ENCODE measurements at places on chromosomes 12 and 14.

- no peak for DNase-seq
Measured at GRCh38 chr12:113057565-113058485, 1.3 kb downstream of the DTX1 start.

DNA sequence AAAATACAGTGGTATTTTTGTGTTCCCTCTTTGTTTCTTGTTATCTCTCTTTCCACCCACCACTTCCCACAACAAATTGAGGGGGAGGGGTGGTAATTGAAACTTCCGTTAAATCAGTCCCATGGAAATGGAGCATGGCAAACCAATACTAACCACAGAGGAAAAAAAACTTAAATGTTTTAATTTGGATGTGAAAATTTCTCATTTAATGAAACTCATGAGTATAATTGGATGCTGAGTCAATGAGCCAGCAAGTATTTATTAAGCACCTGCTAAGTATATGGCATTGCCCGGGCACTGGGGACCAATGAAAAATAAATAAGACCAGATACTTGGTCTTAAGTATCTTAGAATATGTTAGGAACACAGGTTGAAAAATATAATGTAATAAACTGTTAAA is 147.5 kb downstream of the KCNH5 start:
- no peak for DNase-seq

GRCh38 chr12:113090740-113091139 is 34.2 kb downstream of the DTX1 start:
- no peak for DNase-seq

DNA sequence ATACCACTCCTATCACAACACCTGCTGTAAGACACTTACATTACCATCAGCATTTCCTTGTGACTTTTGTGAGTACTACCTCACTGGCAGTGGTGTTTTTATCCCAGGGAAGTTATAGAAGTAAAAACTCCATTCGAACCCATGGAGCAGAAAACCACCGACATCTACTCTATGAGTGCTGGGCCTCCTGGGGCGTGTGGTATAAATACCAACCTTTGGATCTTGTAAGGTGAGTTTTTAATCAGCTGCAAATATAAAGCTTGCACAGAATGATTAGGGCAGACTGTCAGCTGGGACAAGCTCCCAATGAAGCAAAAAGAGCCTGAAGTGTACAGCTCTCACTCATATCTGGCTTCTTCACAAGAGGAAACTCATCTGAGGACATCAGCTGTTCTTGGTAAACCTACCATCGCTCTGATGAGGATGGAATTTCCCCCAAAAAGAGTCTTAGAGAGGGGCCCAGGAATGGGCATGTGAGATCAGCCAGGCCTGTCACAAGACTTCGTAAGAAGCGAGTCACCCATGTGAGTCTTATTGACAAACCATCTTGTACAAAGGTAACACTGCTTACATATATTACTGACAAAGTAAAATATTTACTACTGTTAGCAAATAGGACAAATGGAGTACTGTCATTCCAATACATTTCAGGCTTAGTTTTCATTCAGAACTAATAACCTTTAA is 170.0 kb downstream of the SLC5A8 start:
- DNase-seq, result no peak

- no peak for DNase-seq
Measured at GRCh38 chr12:40738856-40739255, 46.6 kb downstream of the CNTN1 start.

DNA sequence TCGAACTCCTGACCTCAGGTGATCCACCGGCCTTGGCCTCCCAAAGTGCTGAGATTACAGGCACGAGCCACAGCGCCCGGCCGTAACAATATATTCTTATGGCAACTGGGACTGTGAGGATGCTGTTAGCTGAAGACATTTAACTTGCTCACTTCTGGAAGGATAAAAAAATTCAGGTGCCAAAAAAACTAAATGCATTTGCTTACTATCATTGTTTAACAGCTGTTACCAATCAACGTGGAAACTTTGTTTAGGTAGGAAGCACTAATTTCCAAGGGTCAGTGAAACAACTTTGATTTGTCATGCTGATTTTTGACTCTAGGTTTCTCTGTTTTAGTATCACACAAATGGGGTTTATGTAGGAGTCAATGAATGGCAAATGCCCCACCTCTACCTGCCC is 297.3 kb downstream of the ERC1 start:
- no peak for DNase-seq

DNA sequence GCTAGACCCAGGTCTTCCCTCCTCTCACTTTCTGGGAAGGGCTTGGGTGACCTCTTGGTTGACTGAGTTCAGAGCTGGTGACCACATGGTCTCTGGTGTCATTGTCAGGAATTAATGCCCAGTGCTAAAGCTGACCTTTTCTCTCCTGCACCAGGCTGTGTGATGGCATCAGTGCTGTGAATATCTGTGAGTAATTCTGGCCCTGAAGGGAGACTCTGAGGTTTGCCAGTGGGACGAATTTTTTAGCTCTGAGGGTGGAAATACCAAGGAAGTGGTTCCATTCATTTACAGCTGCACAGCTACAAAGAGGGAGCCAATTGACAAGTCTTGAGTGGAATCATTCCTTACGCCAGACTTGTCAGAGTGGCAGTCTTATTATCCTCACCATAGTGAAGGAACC is 6.2 kb upstream of the KRT86 start:
- no peak for DNase-seq

GRCh38 chr12:81797100-81797499 is 38.0 kb upstream of the PPFIA2 start:
- DNase-seq, result peak; percentile 19

GRCh38 chr12:25835385-25835784 is 123.1 kb upstream of the RASSF8 start:
- no peak for DNase-seq

DNA sequence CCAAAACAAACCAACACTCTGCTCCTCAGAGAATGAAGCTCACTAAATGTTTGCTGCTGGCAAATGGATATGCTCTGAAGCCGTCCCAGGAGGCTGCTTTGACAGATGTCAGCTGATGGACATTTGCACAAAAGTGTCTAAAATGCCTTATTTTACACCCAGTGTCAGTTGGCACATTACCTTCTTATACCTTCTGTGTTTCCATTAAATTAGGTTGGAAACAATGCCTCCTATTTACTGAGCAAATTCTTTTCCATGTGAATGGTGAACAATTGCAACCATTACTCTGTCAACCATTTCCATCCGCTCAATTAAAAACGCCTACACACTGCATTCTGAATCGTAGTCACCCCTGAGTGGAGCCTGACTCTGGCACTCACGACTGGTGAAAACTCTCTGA is 1679.9 kb upstream of the FLRT2 start:
- no peak for DNase-seq

GRCh38 chr12:69442894-69443293 is 27.3 kb upstream of the FRS2 start:
- no peak for DNase-seq

DNA sequence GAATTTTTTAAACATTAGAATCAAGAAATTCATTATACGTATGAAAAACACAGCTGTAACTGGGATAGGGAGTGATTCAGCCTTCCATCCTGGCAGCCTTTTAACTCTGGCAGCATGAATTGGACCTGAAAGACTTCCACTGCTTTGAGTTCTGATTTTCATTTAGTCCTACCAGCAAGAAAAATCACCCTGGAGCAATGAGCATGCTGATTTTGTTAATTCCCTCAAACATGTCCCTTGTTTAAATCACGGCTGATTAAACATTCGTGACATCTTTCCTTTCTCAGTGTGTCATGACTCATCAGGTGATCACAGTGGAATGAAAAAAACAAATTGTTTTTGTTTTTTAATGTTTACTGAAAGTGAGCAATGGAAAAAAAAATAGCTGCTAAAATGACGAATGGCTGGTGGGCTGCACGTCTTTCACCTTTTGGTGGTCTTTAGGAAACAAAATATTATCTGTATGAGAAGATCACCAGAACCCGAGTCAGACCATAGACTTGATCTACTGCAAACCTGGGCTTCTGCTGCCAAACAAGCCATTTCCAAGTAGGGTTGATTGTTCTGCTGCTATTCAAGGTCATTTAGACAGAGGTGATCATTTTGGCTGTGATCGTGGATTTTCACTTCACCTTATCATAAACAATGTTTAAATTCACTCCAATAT is 67.0 kb upstream of the CAND1 start:
- DNase-seq, result no peak

DNA sequence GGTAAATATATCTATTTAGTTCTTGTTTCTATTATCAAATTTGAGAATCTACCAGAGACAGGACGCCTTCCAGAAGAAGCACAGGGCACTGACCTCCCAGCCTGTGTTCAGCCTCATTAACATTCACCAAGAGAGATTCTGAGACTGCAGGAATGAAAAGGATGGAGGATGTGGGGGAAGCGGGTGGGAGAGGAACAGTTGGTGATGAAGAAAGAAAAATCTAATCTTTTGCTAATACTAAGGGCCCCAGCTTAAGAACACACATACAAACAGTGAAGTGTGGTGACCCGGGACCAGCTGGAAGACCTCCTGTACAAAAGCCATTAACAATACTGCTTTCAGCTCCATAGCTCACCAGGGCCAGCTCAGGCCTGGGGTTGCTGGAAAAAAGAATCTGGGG is 160.5 kb downstream of the NUAK1 start:
- no peak for DNase-seq

DNA sequence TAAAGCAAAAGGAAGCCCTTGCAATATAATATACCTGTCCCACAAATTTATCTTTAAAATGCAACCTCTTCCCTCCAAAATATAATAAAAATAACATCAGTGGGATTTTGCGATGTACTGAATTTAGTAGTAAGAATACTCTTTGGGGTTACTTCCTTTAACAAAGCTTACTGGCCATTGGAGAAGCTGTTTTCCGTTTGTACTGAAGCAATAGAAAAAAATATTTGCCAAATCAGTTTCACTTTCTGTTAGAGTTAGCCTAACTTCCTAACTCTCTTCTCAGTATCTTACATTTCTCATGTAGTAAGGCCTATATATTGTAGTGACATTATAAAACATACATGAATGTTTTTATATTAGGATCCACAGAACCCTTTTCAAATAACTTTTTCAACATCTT is 3.7 kb downstream of the MAX start:
- no peak for DNase-seq

GRCh38 chr12:123903301-123904065 is 69.1 kb downstream of the CCDC92 start:
- no peak for DNase-seq

- DNase-seq, result no peak
Measured at GRCh38 chr12:125376422-125376821, 311.2 kb downstream of the AACS start.

DNA sequence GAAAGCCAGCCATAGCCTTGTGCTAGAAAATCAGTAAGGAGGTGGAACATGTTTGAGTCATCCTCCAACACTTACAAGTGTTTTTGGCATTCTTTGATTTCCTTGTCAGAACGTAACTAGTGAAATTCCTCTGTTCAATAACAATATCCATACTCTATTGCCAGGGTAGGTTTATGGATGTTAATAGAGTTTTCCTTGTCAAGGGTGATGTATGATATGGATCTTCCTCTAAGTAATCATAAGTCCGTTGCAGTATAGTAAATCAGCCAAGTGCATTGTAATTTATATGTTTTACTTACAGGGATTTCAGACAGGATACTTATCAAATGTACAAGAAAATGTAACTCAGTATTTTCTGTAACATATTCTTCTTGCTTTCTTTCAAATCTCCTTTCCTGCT is 19.4 kb downstream of the NAV3 start:
- no peak for DNase-seq

GRCh38 chr14:55303125-55303499 is 31.9 kb downstream of the FBXO34 start:
- no peak for DNase-seq

GRCh38 chr14:103848175-103849077 is 1.1 kb upstream of the PPP1R13B start:
- DNase-seq, result no peak

DNA sequence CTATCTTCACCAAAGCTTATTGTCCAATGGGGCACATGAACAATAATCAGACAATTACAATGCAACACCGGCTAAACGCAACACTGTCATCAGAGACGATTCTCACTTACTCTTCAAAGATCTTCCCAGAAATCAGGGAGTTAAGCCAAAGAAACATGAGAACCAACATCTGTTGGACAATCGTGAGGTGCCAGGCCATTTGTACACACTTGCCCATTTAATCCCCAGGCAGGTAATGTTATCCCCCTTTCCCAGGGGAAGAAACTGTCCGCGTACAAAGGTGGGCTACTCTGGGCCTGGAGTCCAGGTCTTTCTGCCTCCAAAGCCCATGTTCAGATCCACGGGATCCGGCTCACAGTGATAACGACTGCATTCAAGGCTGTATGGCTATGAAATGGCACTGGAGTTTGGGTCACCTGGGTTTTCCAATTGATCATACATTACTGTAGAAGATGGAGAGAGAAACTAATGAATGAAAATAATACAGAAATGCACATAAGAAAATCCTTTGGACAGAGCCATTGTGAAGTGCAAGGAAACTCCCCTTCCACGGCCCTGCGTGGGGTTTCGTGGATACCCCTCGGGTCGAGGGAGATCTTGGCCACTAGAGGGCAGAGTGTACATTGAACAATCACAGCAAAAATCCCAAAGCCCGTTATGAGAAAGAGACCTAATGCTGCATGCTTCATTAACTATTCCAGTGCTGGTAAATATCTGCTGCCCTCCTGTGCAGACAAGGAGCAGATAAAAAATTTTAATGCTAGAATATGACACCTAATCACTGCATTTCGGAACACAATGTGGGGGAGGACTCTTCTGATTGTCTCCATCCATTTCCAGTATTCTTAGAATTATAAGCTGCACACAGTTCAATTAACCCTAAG is 111.4 kb downstream of the EGLN3 start:
- peak; percentile 69 for DNase-seq

DNA sequence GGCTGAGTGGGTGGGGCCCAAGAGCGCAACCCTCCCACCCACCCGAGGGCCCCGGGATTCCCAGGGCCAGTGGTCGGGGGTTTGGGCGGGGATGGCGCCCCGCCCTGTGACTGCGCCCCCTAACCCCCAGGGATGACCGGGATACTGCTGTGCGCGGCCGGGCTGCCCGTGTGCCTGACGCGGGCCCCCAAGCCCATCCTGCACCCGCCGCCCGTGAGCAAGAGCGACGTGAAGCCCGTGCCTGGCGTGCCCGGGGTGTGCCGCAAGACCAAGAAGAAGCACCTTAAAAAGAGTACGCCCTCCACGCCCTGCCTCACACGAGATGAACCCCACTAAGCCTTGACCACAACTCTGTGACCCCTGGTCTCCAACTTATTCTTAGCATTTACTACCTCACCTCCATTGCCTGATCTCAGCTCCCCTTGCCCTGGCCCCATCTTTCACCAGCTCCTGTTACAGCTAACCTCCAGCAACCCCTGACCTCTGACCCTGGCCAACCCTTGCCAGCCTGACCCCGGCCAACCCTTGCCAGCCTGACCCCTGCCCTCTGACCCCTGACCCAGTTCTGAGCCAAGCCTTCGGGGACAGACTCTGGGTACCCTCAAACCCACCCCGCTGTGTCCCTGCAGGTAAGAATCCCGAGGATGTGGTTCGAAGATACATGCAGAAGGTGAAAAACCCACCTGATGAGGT is 37.0 kb downstream of the DTX1 start:
- no peak for DNase-seq

- DNase-seq, result no peak
Measured at GRCh38 chr14:51293149-51293911, 53.3 kb downstream of the TMX1 start.

All from HEK293T (cell line).